Naive B cell (primary cell): ENCODE measurements at places on chromosomes 1 and 21.

- H3K27me3 ChIP-seq: no peaks in the 10 kb centered on the region
- peaks cover 35% of the 10 kb centered on the region for H3K36me3 ChIP-seq
- no peaks in the 10 kb centered on the region for H3K4me1 ChIP-seq
- DNase-seq: no peak
Observed at GRCh38 chr1:108933944-108934343, 29.3 kb downstream of the CLCC1 start.

GRCh38 chr1:11541956-11542355 lies 63.0 kb downstream of the DISP3 start:
- no peaks in the 10 kb centered on the region for H3K4me1 ChIP-seq
- no peaks in the 10 kb centered on the region for H3K36me3 ChIP-seq
- H3K27me3 ChIP-seq: peaks cover 21% of the 10 kb centered on the region
- no peak overlapping the region for H3K27ac ChIP-seq

- no peaks in the 10 kb centered on the region for H3K36me3 ChIP-seq
- H3K4me1 ChIP-seq: no peaks in the 10 kb centered on the region
- no peak overlapping the region for H3K27ac ChIP-seq
- H3K4me3 ChIP-seq: no peak overlapping the region
- no peaks in the 10 kb centered on the region for H3K27me3 ChIP-seq
Observed at GRCh38 chr1:240332672-240333071, 241.0 kb downstream of the FMN2 start.

- no peak overlapping the region for H3K27ac ChIP-seq
- no peak overlapping the region for H3K4me3 ChIP-seq
- H3K27me3 ChIP-seq: peaks cover 88% of the 10 kb centered on the region
- H3K4me1 ChIP-seq: peaks cover 4% of the 10 kb centered on the region
- DNase-seq: no peak
Observed at GRCh38 chr1:18722270-18722669, 91.6 kb downstream of the PAX7 start.

DNA sequence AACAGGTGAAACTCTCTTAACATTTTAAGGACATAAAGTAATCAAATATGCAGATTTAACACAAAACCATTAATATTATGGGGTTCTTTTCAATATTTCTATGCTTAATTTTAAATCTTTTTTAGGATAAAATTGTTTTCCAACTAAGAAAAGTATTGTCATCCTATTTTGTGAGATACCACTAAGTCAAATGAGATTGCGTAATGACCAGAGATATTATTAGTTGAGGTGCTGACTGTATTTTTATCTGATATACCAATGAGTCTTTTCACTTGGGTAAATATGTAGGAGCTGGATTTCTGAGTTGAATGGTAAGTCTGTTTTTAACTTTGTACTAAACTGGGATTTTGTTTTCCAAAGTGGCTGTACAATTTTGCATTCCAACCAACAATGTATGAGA lies 25.4 kb downstream of the LEPR start:
- H3K4me3 ChIP-seq: no peak overlapping the region
- H3K36me3 ChIP-seq: no peaks in the 10 kb centered on the region
- no peaks in the 10 kb centered on the region for H3K27me3 ChIP-seq
- no peaks in the 10 kb centered on the region for H3K4me1 ChIP-seq

DNA sequence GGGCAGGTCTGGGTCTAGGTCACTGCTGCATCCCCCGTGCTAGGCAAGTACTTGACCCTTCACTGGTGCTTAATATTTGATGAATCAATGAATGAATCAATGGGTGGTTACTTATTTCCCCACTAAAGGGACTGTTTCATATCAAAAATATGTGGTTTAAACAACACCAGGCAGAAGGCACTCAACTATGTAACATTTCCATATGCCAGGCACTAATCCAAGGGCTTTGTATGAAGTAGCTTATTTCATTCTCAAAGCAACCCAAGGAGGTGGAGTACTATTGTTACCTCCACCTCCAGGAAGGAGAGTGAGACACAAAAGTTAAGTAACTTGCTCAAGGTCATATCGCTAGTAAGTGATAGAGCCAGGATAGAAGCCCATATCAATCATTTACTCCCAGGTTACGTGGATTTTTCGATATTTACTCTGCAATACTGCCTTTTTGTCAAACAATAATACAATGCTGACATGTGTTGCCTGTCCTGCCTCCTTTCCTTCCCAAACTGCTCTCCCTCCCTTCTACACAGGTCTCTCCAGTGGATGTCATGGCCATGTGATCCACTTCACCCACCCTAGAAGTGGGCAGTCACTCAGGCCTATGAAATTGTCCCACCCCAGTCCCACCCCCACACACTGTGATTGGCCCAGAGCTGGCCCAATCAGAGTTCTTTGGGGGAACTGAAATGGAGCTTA lies 142.8 kb downstream of the ETS2 start:
- peaks cover 10% of the 10 kb centered on the region for H3K27me3 ChIP-seq
- no peak overlapping the region for H3K4me3 ChIP-seq
- no peak overlapping the region for H3K27ac ChIP-seq

GRCh38 chr1:21587602-21587953 lies 78.4 kb downstream of the ALPL start:
- no peaks in the 10 kb centered on the region for H3K36me3 ChIP-seq
- H3K27me3 ChIP-seq: peaks cover 58% of the 10 kb centered on the region
- no peak for DNase-seq
- H3K4me1 ChIP-seq: no peaks in the 10 kb centered on the region

GRCh38 chr1:226490426-226490809 lies 58.1 kb upstream of the STUM start:
- peaks cover 7% of the 10 kb centered on the region for H3K36me3 ChIP-seq
- peaks cover 24% of the 10 kb centered on the region for H3K27me3 ChIP-seq
- DNase-seq: no peak
- H3K27ac ChIP-seq: peak overlapping the region; percentile 60
- H3K4me3 ChIP-seq: no peak overlapping the region
- no peaks in the 10 kb centered on the region for H3K4me1 ChIP-seq

GRCh38 chr1:59025898-59026426 lies 242.1 kb upstream of the JUN start:
- no peaks in the 10 kb centered on the region for H3K36me3 ChIP-seq
- peak overlapping the region; percentile 91 for H3K27ac ChIP-seq

DNA sequence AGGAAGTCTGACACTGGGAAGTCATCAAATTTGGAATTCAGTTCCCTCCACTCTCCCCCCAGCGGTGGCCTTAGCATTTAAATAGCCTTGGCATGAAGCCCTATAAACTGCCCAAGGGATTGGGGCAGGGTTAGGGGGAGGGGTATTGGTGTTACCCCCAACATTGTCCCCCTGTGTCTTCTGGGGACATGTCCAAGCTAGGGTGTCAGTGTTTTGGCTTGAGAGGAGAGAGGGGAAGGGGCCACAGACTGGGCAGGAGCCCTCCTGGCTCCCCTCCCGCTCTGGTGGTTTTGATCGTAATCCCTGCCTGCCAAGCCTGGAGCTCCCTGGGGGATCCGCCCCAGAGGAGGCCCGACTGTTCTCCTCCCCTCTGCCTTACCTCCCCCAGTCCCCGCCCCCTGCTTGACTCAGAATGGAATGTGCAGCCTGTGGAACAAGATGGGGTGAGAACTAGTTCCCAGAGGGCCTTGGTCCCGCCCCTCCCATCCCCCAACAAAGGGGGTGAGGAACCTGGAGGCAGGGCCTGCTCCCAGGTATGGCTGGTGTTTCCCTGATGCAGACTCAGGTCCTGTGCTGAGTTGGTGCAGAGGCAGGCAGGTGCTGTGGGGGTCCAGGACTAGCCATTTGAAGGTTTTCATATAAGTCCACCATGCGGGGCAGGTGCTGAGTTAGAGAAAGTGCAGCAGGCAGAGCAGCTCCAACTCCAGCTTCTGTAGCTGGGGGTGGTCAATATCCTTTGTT lies 7.4 kb downstream of the SOX13 start:
- H3K4me3 ChIP-seq: no peak overlapping the region
- H3K27me3 ChIP-seq: peaks cover 57% of the 10 kb centered on the region
- DNase-seq: no peak
- H3K36me3 ChIP-seq: no peaks in the 10 kb centered on the region

GRCh38 chr1:160907976-160908375 lies 23.0 kb upstream of the ITLN1 start:
- H3K27ac ChIP-seq: no peak overlapping the region
- H3K4me3 ChIP-seq: no peak overlapping the region
- no peaks in the 10 kb centered on the region for H3K27me3 ChIP-seq
- no peaks in the 10 kb centered on the region for H3K4me1 ChIP-seq
- DNase-seq: no peak

DNA sequence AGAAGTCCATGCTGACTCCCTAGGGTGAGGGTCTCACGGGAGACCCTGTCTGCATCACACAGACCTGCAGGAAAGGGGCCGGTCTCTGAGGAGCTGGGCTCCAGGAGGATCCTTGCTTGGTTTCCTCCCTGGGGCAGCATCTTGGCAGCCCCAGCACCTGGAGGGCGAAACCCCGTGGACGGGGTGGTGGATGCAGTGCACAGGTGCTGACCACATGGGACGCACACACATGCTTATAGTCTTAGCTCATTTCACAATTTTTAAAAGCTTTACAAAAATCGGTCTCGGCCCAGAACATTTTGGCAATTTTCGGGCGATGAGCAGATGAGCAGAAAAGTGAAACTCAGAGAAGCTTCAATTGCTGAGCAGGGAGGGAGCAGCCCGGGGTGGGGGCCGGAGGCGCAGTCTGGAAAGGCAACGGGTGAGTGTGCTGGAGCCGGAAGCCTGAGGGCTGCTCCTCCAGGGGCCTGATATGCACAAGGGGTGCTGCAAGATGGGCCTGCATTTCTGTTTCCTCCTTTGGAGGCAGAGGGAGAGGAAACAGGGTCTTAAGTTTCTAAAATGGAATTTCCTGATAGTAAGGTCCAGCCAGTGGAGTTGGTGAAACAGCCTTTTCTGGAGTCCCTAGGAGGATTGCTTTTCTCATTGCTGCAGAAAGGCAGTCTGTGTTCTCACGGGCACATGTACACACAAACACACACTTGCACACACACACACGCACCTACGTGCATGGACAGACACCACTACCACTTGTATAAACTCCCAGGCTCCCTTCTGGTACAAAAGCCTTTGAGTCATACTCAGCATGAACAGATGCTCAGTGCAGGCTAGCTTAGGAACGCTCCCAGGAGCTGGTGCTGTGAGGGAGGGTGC lies 60.6 kb downstream of the SCCPDH start:
- peaks cover 30% of the 10 kb centered on the region for H3K4me1 ChIP-seq
- H3K27ac ChIP-seq: no peak overlapping the region
- no peaks in the 10 kb centered on the region for H3K36me3 ChIP-seq
- H3K4me3 ChIP-seq: peak overlapping the region; percentile 84
- H3K27me3 ChIP-seq: peaks cover 28% of the 10 kb centered on the region
- no peak for DNase-seq

DNA sequence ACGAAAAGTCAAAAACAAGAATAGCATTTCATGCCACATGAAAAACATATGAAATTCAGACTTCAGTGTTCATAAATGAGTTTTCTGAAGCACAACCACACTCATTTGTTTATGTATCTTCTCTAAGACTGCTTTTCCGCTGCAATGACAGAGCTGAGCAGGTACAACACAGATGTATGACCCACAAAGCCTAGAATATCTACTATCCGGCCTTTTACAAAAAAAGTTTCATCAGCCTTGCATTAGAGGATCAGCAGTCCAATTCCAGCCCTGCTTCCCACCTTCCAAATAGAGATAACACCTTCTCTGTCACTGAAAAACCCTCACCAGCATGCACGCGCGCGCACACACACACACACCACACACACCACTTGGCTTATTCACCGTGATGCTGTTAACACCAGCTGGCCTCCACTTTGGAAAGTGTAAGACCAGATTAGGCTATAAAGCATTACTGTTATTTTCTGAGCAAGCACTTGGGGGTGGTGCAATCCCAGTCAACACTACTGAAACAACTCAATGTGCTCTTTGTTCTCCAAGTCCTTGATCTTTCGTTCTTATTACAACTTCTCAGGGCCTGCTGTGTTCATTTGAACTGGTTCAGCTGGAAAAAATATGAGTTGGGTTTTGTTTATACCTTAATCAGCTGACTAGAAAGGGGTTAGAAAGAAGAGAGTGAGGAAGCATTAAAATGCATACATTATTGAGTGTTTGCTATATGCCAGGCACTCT lies 90.0 kb downstream of the GLUL start:
- no peak for DNase-seq
- H3K27ac ChIP-seq: no peak overlapping the region
- no peaks in the 10 kb centered on the region for H3K4me1 ChIP-seq
- peaks cover 6% of the 10 kb centered on the region for H3K27me3 ChIP-seq

- H3K27ac ChIP-seq: no peak overlapping the region
- H3K27me3 ChIP-seq: peaks cover 12% of the 10 kb centered on the region
- no peak for DNase-seq
Observed at GRCh38 chr1:21927533-21928237, 9.4 kb downstream of the HSPG2 start.

- H3K27ac ChIP-seq: peak overlapping the region; percentile 99
- H3K36me3 ChIP-seq: peaks cover 7% of the 10 kb centered on the region
- H3K4me1 ChIP-seq: peaks cover 40% of the 10 kb centered on the region
- DNase-seq: no peak
- no peaks in the 10 kb centered on the region for H3K27me3 ChIP-seq
Observed at GRCh38 chr1:160260406-160261382, 1.7 kb downstream of the DCAF8 start.

DNA sequence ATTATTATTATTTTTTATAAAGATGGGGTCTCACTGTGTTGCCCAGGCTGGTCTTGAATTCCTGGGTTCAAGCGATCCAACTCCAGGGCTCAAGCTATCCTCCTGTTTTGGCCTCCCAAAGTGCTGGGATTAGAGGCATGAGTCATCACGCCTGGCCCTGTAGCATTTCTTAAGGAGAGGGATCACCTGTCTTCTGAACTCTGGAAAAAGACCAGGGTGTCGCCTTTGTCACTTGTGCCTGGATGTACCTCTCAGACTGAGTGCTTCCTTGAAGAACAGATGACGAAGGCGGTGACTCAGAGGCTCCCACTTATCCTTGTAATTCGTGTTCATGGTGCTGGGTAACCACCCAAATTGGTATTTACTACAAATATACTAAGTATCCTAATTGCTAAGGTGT lies 2.4 kb upstream of the CGN start:
- peaks cover 29% of the 10 kb centered on the region for H3K4me1 ChIP-seq
- H3K27me3 ChIP-seq: no peaks in the 10 kb centered on the region
- no peaks in the 10 kb centered on the region for H3K36me3 ChIP-seq
- DNase-seq: no peak
